ENCODE measurements at places on chromosomes 6 and 20.

DNA sequence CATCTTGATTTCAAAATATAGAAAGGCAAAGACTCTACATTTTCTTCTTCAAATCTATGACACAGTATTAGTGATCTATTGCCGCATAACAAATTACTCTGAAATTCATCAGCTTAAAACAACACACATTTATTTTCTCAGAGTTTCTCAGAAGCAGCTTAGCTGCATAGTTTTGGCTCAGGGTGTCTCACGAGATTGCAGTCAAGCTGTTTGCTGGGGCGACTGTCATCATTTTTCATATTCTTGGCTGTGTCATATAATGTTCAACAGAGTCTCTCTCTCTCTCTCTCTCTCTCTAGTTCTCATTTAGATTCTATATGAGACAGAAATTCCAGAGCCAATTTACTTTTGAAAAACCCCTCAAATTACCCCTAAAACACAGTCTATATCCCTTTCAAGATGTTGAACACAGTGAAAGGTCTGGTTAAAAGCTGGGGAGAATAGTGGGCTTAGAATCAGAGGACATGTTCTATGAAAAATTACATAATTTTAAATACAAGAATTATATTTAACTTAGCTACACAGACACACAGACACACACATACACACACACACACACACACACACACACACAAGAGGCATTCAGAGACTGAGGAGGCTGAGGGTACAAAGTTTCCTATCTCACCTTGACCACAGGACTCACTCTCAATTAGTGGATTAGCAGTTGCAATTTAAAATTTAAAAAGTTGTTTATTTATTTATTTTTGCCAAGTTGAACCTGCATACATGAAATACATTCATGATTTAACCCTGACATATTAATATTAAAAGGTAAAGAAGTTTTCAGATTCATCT lies 86.7 kb downstream of the MKKS start:
- DNase-seq = no peak

GRCh38 chr6:142518126-142518525 lies 216.3 kb downstream of the ADGRG6 start:
- DNase-seq = no peak

GRCh38 chr6:73858376-73858775 lies 162.4 kb downstream of the CD109 start:
- no peak for DNase-seq

DNA sequence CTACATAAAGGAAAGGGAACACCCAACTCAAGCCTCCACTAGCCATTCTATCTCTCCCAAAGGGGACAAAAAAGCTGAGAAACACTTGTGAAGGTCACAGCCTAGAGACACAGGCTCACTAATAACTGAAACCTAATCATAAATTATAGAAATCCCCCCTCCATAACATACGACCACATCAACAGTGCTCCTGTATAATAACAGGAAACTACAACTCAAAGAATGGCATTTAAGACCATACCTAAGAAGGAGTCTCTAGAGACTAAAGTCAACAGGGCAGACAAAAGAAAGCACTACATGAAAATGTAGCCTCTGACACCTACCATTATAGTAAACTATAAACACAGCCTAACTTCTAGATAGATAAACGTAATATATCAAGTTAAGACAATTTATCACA lies 82.7 kb downstream of the THEMIS start:
- no peak for DNase-seq

DNA sequence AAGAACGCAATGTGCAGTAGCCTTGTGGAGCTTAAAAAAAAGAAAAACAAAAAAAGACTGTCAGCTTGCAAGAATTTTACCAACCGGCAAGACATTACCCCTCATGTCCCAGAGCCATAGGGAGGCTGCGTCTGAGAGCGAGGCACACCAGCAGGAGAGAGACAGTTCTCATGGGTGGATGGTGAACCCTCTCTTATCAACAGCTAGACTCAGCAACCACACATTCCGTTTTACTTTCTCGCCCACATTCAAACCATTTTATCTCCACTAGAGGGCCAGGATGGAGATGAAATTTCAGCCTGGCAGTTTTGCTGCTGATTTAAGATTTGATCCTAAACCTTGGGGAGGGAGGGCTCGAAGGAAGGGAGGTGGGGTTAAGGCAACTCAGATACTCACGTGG lies 247.0 kb downstream of the ATXN1 start:
- no peak for DNase-seq

- DNase-seq = no peak
Measured at GRCh38 chr6:2684103-2684749, 66.5 kb downstream of the MYLK4 start.

GRCh38 chr6:138815797-138816528 lies 20.1 kb downstream of the ECT2L start:
- peak; percentile 23 for DNase-seq

DNA sequence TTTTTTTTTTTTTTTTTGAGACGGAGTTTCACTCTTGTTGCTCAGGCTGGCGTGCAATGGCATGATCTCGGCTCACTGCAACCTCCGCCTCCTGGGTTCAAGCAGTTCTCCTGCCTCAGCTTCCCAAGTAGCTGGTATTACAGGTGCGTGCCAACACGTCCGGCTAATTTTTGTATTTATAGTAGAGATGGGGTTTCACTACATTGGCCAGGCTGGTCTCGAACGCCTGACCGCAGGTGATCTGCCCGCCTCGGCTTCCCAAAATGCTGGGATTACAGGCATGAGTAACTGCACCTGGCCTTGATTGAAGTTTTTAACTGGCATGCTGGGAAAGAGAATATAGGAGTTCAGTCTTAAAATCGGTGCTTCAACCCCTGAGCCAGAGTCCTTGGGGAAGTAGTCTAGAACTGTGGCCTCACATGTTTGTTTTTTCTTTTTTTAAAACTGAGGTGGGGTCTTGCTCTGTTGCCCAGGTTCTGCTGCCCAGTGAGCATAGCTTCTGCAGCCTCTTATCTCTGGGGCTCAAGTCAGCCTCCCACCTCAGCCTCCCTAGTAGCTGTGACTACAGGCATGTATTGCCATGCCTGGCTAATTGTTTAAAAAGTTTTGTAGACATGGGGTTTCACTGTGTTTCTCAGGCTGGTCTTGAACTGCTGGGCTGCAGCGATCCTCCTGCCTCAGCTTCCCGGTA lies 3.3 kb downstream of the CBFA2T2 start:
- DNase-seq = no peak

DNA sequence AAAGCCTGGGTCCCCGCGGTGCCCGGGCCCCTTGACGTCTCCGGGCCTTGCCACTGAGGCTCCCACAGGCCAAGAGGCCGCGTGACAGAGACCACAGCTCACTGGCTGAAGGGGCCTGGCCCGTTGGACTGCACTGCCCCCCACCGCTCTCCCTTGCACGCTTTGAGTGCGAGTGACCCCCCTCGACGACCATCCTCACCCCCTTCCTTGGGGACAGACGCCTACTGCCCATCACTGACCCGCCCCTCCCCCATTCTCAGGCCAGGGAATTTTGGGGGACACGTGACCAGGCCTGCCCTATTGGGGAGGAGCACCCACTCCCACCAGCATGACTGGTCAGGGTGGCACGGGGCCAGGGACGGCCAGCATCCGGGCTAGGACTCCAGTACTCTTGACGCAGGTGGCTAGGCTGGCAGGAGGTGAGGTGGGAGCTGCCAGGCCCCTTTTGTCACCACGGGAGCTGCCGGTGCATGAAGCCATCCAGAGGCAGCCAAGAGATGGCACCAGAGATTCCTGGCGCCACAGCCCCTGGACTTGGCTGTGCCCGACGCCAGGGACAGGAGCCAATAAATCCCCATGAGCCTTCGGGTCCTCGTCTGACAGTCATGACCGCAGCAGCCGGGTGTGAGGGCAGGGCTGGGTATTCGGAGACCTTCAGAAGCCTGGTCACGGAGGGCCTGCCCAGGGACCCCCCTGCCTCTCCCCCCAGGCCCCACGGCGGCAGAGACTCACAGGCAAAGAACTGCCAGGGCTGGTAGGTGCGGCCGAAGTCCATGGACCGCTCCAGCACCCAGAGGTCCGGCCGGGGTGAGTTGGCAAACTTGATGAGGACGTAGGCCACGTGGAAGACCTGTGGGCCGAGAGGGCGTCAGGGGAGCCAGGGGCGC lies 14.5 kb downstream of the LAMA5 start:
- no peak for DNase-seq
